ENCODE measurements at places on chromosomes 16 and 17. TPM values are rescaled to one million over a fixed set of nuclear protein-coding genes. Genes with fewer than 3 reads are reported as not detected.

NTN3 gene
- not detected for total RNA-seq

COX10 gene
- total RNA-seq, result 49.4 TPM

- no peak for DNase-seq
Observed at GRCh38 chr16:86011532-86011931, 112.6 kb downstream of the IRF8 start.

- DNase-seq, result no peak
Observed at GRCh38 chr16:76444832-76445231, 167.6 kb downstream of the CNTNAP4 start.

DNA sequence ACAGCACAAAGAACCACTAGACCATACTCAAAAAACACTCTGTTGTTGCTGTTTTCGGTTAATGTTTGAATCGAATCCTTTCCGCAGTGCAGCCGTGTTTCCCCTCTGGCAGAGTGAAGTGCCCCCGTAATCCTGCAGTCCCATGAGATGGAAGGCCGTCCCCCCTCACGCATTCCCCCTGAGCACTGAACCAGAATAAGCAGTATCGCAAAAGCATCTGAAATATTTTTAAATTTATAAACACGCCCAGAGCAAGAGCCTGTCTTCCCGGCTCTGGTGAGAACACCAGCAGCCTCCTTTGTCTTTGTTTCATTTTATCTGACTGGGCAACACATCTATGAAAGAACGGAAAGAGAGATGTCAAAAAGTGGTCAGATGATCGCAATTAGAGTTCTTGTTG lies 121.0 kb upstream of the ADAMTS18 start:
- DNase-seq, result no peak

- no peak for DNase-seq
Observed at GRCh38 chr17:57455063-57455914, 199.0 kb downstream of the MSI2 start.

All from transverse colon (tissue), 4 donors.